NCI-H510A (cell line): ENCODE measurements at places on chromosomes 13 and 19.

- DNase-seq = no peak
Measured at GRCh38 chr19:13355356-13355755, 150.9 kb downstream of the CACNA1A start.

- DNase-seq = no peak
Measured at GRCh38 chr13:107220245-107220644, 652.3 kb upstream of the ARGLU1 start.

DNA sequence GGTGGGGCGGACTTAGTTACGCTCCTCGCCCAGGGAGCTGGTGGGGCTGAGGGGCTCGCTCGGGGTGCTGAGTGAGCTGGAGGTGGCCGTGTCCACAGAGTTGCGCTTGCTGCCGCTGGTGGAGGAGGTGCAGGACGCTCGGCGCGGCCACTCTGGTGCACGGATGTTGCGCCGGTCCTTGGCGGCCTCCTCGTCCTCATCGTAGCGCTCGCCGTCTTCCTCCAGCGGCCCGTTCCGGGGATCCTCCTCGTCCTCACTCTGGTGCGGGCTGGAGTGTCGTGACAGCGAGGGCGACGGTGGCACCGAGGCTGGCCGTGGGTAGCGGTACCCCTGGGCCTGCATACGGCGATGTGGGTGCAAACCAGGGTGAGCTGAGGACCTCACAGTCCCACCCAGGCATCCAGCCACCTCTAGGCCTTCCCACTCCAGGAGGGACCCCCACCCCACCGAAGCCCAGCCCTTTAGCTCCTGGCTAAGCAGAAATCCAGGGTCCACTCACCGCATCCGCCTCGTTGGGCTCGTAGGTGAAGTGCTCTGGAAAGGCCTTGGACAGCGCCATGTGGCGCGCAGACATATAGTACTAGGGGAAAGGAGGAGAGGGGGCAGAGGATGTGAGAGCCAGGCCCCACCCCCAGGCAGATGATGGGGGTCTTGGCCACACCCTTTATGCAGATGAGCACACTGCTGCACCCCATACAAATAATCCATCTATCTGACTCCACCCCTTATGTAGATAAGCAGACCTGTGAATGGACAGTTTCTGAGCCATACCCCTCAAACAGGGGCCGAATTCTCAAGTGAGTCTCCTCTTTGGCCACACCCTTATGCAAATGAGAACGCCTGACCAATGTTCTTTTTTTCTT lies 4.4 kb downstream of the FTL start:
- DNase-seq = no peak

DNA sequence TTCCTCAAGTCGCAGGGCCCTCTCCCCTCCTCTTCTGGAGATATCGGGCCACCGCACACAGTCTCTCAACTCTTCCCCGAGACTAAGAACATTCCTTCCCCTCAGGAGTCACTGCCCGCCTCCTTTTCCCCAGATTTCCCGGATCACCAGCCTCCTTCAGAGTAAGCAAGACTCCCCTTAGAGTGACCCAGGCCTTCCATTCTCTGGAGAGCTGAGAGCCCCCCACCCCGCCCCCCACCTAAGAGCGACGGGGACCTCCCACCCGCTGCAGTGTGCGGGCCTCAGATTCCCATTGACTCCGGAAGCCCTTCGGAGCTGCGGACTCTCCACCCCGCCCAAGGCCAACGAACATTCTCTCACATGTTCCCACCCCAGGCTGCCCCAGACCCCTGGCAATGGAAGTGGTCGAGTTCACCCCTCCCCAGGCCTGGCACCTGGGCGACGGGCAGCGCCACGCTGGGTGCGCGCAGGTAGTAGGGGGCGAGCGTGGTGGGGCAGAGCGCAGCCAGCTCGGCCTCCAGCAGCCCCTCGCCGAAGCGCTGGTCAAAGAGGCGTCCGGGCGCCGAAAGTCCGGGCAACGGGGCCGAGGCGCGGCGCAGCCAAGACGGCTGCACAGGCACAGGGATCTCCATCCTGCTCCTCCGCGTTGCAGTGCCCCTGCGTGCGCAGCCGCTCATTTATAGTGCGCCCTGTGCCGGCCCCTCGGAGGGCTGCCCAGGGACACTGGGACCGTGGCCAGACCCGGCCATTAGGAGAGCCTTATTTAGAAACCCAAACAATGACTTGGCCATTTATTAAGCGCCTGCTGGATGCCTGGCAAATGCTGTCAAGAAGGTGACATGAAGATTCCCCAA lies at the start of gene HSPB6:
HSPB6 (minus strand) TSS at position 653 of the 854 bp plus-strand sequence; CDS start at position 632, 21 bp downstream.
- no peak for DNase-seq

GRCh38 chr13:95156208-95156607 lies 145.0 kb downstream of the ABCC4 start:
- DNase-seq = no peak

DNA sequence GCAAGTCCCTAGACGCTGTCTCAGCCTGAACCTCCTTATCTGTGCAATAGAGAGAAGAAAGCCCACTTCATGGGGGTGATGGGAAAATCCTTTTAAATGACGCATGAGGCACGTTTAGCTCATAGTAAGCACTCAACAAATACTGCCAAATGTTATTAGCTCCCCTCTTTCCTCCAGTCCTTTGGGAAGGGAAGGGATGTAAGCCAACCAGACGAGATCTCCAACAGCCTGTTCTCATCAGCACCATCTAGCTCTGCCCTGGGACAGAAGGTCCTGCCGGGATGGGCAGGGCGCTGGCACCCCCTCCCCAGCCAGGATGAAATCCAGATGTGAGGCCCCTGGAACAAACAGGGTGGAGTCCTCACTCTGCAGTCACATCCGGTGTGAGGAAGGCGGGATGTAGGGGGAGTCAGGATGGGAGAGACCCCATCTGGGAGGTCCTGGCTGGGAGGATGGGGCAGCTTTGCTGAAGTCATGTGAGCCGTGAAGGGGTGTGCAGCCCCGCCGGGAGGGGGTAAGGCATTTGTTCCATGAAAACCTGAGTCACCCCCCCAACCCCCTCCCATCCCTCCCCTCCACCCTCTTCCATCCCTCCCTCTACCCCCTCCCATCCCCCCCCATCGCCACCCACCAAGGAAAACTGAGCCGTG lies 4.6 kb downstream of the S1PR2 start:
- no peak for DNase-seq

- DNase-seq = no peak
Measured at GRCh38 chr13:87131611-87132010, 539.6 kb upstream of the SLITRK5 start.

GRCh38 chr13:84655677-84656076 lies 773.4 kb upstream of the SLITRK1 start:
- no peak for DNase-seq

GRCh38 chr19:58182577-58182988 lies 278 bp upstream of the ZNF274 start:
- no peak for DNase-seq

DNA sequence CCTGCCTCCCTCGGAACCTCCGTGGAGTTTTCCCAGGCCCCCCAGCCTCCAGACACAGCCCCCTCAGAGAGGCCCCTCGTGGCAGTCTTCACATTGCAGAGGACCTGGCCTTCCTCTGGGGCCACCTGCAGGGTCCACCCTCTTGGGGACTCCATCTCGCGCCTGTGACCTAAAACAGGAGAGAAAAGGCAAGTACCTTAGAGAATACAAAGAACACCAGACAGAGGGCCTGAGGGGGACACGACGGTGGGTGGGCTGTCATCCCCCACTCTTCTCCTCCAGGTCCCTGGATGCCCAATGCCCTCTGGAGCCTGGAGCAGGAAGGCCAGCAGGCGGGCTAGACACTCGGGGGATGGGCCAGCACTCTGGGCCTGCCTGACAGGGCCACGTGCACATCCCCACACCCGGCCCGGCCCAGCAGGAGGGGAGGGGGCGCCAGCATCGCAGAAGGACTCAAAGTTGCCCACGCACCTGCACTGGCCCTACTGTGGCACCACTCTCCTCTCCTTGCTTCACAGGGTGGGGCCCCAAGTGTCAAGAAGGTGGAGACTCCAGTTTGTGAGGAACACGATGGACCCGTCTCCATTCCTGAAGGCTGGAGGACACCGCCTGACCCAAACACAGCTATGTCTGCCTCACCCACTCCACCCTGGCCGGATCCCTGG lies 4.3 kb upstream of the A1BG start:
- no peak for DNase-seq

DNA sequence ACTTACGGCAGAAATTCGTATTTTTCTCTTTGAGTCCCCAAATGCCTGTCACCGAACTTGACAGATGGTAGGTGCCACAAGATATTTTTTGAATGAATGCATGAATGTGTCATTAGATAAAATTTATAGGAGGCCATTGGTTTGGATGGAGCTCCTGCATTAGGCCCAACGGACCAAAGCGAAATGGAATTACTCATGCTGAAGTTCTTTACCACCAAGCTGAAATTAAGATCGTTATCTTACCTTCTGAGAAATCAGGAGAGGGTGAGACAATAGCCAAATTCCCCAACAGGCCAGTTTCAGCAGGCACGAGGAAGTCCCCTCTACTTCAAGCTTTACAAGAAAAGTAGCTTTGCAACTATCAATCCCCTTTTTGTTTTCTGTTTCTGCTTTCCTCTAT lies 452.5 kb upstream of the ARGLU1 start:
- DNase-seq = no peak

- no peak for DNase-seq
Measured at GRCh38 chr19:57099199-57099661, 20.6 kb upstream of the USP29 start.

- DNase-seq = no peak
Measured at GRCh38 chr13:93776936-93777335, 550.3 kb downstream of the GPC6 start.

DNA sequence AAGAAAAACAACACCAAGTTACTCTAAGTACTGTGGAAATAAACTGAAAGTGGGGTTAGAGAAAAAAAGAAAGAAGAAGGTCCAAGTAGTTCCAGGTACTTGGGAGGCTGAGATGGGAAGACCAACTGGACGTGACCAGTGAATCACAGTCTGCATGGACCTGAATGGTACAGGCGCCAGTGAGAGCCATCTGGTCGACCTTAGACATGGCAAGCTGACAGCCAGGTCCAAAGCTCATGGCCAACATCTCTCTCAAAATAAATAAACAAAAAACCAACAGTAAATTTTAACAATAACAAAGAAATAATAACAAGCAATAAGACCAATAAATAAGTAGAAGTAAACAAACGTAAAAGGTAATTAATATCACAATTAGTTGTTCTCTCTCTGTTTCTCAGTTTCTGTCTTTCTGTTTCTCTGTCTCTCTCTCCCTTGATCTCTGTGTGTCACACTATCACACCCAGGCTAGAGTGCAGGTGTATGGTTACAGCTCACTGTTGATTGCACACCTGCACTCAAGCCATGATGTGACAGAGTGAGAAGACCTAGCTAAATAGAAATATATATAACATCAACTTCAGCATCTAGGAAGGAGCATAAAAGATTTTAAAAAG lies 31.6 kb upstream of the ZNF724 start:
- DNase-seq = no peak

- DNase-seq = no peak
Measured at GRCh38 chr13:48281556-48281955, 22.0 kb upstream of the RB1 start.

DNA sequence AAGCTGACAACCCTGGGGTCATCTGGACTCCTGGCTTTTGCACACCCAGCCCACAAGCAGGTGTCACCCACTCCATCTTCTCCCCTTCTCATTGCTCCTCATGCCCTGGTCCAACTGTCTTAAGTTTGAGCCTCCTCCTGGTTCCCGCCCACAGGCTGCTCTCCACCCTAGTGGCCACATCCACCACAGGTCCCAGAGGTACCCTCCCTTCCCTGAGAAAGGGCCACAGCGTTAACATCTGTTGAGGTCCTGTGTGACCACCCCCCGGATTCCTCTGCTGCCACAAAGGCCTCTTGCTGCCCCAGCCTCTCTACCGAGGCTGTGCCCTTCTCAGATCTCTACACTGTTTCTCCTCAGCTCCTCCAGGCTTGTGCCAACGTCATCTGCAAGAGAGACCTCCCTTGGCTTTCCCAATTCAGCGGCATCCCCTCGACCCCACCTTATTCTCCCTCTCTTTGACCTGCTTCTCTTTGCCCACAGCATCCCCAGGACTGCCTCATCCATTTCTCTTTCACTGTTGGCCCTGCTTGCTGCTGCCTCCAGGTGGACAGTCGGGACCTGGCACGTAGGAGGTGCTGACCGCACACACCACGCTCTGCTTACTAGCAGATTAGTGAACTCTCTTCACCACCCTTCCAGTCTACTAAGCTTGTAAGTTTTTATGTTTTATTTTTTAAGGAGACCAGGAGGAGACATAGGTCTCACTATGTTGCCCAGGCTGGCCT lies 33.3 kb downstream of the SUGP2 start:
- DNase-seq = no peak

GRCh38 chr19:18532168-18532890 lies 10.5 kb upstream of the ELL start:
- no peak for DNase-seq

DNA sequence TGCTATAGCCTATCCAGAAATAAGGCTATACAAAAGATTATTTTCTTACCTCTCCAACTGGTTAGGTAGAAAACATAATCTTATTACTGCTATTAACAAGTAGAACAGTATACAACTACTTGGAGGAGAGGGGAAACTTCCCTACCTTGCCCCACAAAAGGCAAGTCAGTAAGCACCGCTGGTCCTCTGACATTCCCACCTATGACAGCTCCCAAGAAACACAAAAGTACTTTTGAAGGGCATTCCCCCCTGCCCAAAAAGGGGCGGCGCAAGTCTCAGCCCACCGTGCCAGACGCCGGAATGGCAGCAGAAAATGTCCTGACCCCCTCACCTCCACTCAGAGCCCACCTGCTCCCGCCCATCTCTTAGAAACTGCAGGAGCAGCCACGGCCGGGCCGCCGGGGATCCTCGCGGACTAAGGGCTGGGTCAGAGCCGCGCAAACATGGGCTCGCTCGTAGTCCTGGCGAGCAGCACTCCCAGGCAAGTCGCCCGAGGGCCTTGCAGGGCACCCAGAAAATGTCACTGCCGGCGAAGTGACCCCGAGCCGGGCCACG lies 437 bp downstream of the SUCLA2 start:
- DNase-seq = no peak

DNA sequence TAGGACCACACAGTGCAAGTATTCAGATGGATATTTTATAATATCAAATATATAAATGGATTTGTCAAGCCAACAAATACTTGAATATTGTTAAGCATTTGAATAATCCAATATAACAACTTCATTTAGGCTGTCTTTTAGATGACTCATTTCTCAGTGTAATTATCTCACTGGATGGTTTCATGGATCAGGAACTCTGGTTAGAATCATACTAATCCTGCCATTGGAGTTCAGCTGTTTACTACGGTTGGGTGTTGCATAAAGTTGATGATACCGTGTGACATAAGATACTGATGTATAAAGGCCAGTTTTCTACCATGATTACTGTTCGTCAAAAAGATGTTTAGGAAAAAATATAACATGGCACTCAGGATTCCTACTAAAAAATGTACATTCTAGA lies 196.3 kb downstream of the TSHZ3 start:
- DNase-seq = no peak

DNA sequence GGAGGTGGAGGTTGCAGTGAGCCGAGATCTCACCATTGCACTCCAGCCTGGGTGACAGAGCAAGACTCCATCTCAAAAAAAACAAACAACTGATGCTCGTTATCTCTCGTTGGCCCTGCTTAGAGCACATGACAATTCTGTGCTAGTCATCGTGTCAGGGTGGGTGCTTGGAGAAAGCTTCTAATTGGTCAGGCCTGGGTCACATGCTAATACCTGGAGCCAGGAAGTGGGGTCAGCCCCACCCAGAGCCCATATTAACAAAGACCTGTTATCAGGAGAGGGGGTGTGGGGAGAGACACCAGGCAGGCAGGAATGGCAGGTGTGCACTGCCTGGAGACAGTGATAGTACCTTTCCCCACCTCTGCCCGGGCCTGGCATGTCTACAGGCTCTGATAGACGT lies 84.9 kb downstream of the DPF1 start:
- peak; percentile 50 for DNase-seq

GRCh38 chr19:2166741-2167738 lies 3.3 kb downstream of the DOT1L start:
- peak; percentile 28 for DNase-seq

- no peak for DNase-seq
Measured at GRCh38 chr19:54517483-54517882, 14.9 kb downstream of the LAIR2 start.
